ENCODE measurements at places on chromosomes 12 and 14.

- peak; percentile 90 for DNase-seq
Observed at GRCh38 chr12:116382686-116383530, 105.4 kb upstream of the MED13L start.

- no peak for DNase-seq
Observed at GRCh38 chr12:152440-152839, 61.5 kb downstream of the SLC6A12 start.

DNA sequence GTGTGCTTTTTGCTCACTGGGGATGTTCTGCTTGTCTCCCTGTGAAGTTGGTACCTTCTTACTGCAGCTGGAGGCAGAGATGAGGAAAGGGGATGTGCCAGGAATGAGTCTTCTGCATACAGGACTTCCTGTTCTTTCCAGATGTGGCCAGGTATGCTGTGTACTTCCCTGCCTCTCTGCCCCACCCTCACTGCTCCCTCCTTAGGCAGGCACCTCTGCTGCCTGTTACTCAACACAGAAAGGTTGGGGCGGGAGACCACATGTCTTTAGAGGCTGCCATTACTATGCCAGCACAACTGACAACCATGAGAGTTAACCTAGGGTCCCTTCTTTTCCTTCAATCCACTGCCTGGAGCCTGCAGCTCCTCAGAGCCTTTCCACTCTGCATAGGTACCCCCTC is 2.0 kb upstream of the OAS3 start:
- no peak for DNase-seq

DNA sequence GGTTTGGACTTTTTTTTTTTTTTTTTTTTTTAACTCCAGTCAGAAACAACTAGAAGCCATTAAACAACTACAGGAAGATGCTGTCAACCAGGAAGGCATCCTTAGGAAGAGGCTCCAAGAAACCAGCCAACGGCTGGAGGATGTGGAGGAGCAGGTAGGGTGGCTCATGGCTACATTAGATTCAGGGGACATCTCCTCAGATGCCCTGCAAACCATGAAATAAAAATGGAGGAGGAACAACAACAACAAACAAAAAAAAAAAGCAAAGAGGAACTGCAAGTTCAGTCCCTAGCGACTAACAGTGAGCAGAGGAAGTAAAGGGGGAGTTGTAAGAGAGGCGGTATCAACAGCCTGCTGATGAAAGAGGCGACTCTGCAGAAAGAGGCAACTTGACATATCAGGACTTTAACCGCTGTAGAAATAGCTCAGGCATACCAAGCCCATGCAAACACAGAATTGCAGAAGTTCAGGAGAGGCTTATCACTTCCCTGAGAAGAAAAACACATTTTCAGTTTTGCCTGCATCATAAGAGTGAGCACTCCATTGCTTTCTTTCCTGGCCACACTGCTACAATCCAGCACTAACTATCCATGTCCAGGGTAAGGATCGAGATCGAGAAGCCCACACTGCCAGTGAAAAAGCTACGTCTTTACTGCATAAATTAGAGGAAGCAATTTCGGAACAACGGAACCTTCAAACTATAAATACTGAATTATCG is 103.5 kb upstream of the BCAT1 start:
- DNase-seq: no peak

GRCh38 chr12:113804961-113805600 is 161.0 kb downstream of the RBM19 start:
- DNase-seq: no peak

GRCh38 chr14:101223561-101224162 is 320.1 kb upstream of the RTL1 start:
- no peak for DNase-seq

DNA sequence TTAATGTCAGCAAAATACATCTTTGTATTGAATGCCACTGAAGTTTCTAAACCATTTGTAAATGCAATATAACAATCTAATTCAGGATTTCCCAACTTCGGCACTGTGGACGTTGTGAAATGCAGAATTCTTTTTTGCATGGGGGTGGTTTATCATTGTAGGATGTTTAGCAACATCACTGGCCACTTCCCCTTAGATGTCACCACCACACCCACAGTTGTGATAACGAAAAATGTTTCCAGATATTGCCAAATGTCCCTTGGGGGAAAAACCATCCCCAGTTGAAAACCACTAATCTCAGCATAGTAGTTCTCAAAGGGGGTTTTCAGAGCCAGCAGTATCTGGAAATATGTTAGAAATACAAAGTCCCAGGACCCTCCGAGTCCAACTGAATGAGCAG is 203.3 kb downstream of the NAV3 start:
- DNase-seq: no peak

GRCh38 chr14:47442211-47442610 is 233.2 kb downstream of the MDGA2 start:
- peak; percentile 95 for DNase-seq

- DNase-seq: no peak
Observed at GRCh38 chr12:108634341-108634751, 652 bp upstream of the SELPLG start.

- DNase-seq: peak; percentile 32
Observed at GRCh38 chr14:86462193-86462753, 932.3 kb downstream of the FLRT2 start.

GRCh38 chr14:80150301-80150700 is 61.0 kb downstream of the DIO2 start:
- no peak for DNase-seq

GRCh38 chr12:47849261-47849660 is 29.6 kb upstream of the HDAC7 start:
- no peak for DNase-seq

- DNase-seq: no peak
Observed at GRCh38 chr14:105075379-105076295, 10.4 kb upstream of the GPR132 start.

GRCh38 chr12:45969084-45969483 is 21.3 kb downstream of the SCAF11 start:
- DNase-seq: no peak

- DNase-seq: no peak
Observed at GRCh38 chr12:6226002-6226678, 25.9 kb downstream of the CD9 start.

- DNase-seq: no peak
Observed at GRCh38 chr14:35699791-35700444, 109.2 kb downstream of the RALGAPA1 start.

DNA sequence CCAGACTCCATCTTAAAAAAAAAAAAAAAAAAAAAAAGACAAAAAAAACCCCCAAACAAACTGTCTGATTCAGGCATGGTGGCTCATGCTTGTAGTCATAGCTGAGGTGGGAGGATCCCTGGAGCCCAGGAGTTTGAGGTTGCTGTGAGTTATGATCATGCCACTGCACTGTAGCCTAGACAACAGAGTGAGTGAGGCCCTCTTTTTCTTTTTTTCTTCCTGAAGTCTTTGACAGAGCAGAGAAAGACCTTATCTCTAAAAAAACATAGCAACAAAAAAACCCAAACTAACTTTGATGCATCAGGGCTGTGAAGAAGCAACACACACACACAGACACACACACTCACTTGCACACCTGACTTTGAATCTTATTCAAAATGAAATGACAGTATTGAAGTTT is 7.7 kb upstream of the AMN1 start:
- DNase-seq: peak; percentile 84

DNA sequence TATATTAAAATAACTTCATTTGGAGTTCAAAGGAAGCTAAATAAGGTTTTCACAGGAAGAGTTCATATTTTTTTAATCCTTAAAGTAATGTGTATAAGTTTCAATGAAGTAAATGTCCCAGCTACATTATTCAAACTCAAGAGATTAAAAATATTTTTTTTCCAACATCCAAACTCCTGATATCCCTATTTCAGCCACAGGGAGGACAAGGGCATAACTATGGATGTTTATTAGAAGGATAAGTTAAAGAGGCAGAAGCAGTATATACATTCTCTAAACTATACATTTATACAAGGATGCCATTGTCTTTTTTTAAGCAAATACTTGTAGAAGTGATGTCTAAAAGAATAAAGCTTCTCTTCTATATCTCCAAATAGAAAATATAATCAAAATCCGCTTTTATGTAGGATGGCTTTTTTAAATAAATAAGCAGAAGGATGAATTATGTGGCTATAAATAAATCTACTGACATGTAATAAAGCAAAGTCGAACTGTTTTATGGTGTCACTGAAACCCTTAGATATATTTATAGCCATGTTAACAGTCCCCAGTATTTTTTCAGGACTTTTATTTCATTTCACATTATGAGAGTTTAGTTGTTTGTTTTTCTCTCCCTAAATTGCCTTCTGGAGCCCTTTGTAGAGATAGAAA is 936.5 kb downstream of the DIO2 start:
- DNase-seq: no peak

- no peak for DNase-seq
Observed at GRCh38 chr12:4530982-4531586, 7.6 kb upstream of the RAD51AP1 start.

GRCh38 chr14:41130274-41130673 is 476.4 kb upstream of the LRFN5 start:
- no peak for DNase-seq

- no peak for DNase-seq
Observed at GRCh38 chr14:68493152-68493911, 299.5 kb downstream of the ZFP36L1 start.

DNA sequence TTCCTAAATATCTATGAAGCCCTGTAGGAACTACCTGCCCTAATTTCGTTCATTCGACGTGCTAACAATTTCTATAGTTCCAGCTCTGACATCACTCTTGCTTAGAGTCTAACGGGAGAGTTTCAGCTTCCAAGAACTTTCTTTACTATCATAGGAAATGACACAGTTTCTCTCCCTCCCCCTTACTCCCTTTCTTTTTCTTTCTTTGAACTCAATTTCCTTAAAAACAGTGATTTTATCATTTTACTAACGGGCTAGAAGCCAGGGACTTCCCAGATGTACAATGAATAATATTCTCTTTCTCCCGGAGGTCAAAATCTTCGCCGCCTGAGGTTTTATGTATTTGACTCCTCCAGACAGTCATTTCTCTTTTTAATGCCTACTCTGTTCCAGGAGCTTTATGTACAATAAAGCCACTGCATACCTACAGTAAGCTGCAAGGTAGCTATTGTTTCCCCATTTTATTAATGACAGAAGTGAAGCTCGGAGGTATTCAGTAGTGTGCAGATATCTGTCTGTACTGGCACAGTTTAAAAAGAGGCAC is 15.7 kb downstream of the SMCO2 start:
- DNase-seq: peak; percentile 18

- peak; percentile 48 for DNase-seq
Observed at GRCh38 chr14:34460841-34461240, 1.2 kb downstream of the SPTSSA start.

DNA sequence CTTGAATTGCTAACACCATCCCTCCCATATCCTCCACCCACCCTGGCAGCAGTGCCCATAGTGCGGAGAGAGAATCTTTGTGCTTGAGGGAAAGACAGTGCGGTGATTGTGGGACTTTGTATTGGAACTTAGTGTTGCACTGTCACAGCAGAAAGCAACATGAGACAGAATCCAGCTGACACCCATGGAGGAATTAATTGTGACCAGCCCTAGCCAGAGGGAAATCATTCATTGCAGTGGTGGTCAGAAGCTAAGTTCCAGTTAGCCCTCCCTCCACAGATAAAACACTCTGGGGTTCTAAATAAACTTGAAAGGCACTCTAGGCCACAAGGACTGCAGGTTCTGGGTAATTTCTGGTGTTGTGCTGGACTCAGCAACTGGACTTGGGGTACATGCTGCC is 1002.6 kb downstream of the TMTC2 start:
- no peak for DNase-seq

DNA sequence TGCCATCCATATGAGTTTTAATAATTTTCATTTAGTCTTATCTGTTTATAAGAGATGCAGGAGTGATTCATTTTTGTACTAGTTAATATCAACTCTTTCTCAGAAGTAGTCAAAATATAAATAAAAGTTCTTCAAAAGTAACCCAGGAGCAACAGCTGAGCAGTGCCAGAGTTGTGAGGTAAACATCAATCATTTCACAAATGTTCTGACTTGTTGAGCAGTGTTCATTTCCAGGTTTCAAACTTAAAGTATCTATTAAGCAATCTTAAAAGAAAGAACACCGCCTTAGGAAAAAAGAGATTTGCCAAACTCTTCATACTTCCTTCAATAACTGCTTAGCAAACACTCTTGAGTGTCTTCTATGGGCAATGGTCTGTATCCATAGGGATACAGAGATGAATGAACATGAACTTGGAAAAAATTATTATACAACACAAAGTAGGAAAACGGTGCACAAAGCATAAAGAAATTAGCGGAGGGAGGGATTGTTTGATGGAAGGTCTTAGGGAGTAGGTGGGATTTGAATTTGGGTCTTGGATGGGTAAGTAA is 41.9 kb upstream of the POC1B start:
- no peak for DNase-seq

DNA sequence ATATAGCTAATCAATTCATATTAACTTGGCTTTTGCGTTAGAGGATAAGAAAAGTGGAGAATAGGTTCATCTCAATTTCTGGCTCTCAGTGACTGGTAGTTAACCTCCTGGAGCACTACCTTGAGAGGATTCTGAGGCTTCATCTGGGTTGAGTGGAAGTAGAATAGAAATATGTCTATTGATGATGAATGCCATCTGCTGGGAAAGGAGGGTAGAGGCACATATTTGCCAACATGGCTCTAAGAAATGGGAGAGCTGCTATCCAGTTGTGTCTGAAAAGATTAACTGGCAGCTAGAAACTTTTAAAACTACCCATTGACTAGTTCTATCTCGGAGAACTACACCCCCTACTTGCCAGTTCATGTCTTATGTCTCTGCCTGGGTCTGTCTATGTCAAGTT is 530.1 kb downstream of the NRXN3 start:
- DNase-seq: no peak

GRCh38 chr12:95218150-95219133 is 835 bp downstream of the VEZT start:
- DNase-seq: peak; percentile 80

DNA sequence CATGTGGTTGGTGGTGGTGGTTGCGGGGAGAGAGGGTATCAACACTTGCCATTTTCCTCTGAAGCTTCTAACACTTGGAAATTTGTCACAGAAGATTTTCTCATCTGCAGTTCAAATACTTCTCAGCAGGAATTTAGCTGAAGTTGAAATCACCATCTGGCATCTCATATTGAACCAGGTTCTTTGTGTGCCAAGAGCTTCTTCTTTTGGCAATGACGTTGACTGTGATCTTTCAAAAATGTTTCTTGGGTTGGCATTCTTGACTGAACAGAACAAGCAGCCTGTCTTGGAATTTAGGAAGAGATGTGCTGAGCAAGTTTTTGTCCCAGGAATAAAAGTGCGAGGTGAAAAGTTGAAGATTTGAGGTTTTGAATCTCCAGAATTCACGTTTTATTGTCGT is 8.7 kb upstream of the NIN start:
- DNase-seq: no peak

- no peak for DNase-seq
Observed at GRCh38 chr12:113142173-113142885, 6.8 kb upstream of the RASAL1 start.

GRCh38 chr14:65015391-65015790 is 28.7 kb downstream of the FNTB start:
- DNase-seq: no peak

DNA sequence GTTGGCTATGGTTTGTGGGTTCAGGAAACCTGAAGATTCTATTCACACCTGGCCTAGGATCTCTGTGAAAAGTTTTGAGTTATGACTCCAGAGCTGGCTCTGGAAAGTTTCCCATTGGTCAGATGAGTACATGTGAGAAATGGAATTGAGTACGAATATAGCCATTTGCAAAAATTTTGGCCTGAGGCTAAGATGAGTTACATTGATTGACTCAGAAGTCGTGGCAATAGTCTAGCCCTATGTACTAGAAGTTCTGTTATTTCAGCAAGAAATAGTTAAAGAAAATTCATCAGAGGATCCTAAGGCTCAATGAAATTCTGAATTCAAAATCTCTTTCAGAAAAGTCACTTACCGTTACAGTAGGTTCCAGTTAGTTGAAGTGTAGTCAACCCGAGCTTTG is 109.9 kb downstream of the PTCSC3 start:
- DNase-seq: no peak

Data from kidney glomerular epithelial cell (primary cell).